ENCODE measurements at places on chromosomes 2 and 18.

- no peak for DNase-seq
These were observed 28.8 kb downstream of the TUBB6 start for GRCh38 chr18:12336887-12337286.

- no peak for DNase-seq
These were observed 1.2 kb downstream of the UGT1A9 start for GRCh38 chr2:233672886-233673285.

DNA sequence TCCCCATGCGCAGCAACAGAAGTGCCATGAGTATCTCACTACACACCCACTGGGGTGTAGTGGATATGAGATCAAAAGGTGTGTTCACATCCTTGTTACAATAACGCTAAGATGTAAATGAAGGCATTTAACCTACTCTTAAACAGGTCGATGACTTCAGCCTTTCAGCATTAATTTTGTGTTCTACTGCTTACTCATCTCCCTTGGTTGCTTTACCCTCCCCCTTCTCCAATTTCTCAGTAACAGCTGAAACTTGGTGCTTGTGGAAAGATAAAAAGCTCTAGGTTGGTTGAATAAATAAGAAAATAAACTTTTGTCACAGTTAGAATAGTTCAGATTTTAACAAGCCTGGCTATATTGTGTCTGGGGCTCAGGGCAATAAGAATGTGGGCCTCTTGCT lies 147.5 kb upstream of the SESTD1 start:
- no peak for DNase-seq

GRCh38 chr2:137847443-137847842 lies 116.8 kb upstream of the HNMT start:
- DNase-seq, result no peak

DNA sequence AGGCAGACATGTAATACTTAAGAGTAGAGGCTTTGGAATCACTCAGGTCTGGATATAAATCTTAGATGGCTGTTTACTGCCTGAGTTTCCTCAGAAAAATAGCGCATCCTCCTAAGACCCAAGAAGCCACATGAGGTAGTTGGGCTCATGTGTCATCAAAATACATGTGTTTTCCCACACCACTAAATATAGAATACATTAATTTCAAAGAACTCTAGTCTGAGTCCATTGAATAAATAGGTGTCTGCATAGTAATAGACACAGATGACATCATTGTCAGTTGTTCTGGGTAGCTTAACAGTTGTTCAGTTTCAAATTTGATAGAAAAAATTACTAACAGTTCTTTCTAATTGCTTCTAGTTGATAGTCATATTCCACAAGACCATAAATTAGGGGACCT lies 9.6 kb downstream of the PPP1R1C start:
- no peak for DNase-seq

GRCh38 chr2:65864619-65865018 lies 432.2 kb upstream of the SPRED2 start:
- no peak for DNase-seq

DNA sequence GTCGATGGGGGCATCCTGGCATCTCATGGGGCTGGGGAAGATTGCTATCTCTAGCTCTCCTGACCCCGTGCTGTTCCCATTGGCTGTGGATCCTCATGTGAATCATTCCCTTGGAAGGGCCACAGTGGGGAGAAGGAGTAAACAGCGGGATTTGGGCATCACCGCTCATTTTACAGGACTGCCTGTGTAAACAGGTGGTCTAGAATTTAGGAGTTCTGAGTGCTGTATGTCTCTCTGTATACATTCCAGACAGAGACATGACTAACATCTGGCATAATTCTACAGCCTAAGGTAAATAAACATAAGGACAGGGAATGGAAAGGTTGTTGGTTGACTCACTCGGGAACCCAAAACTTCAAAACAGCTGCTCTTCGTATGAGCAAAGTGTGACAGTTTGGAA lies 92.7 kb downstream of the COPS8 start:
- no peak for DNase-seq

GRCh38 chr2:98533547-98533946 lies 74.8 kb downstream of the COA5 start:
- DNase-seq, result no peak

DNA sequence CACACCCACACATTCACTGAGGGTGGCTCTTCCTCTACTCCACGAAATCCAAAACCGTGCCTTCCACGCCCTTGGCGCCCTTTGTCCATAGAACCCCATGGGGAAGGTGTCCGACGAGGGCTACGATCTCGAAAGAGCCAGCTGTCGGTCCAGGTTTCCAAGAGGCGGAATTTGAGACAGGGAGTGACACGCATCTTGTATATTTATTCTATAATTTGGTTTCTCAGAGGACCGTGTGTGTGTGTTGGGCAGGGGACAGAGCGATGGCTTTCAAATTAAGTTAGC lies 726 bp downstream of the C2orf69 start:
- DNase-seq, result no peak

DNA sequence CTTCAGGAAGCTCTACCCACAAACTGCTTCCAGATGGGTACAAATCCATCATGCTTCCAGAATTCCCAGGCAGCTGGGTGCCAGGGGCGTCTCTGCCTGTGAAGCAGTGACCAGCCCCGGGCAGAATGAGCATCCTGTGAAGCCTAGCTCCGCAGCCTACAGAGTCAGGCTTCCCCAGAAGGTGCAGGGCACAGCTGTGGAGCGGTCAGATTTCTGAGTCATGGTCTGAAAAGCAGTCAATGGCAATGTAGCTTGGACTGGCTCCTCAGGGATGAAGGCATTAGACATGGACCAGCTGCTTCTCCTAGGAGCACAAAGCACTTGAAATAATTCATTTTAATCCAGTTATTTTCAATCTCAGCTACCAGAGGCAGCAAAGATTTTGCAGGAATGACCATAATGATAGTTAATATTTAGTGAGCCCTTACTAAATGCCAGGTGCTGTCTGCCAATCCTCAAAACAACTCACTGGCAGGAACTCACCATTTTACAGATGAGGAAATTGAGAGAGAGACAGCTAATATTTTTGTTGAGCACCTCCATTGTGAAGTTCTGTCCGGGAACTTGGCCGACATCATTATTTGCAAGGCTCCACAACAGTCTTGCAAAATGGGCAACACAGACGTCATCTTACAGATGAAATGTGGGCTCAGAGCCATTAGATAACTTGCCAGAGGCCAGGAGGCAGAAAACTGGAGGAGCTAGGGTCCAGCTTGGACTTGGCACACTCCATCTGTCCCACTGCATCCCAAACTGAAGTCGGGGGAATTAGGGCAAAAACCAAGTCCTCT lies 31.7 kb downstream of the ACMSD start:
- no peak for DNase-seq

DNA sequence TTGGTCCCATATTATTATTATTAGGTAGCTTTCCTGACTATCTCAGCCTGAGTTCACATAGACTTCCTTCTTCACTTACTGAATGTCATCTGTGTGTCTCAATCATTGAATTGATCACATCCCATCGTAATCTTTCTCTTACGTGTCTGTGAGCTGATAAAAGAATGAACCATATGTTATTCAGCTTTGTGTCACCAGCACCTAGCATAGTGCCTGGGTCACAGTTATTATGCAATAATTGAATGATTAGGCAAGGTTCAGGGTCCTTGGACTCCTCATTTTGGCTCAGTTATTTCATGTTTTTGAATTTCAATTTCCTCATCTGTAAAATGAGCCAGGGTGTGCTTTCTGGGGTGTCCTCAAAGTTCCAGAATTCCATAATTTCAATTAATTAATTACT lies 107.2 kb downstream of the ZEB2 start:
- no peak for DNase-seq

GRCh38 chr2:62565309-62565908 lies 59.4 kb upstream of the TMEM17 start:
- DNase-seq, result no peak

DNA sequence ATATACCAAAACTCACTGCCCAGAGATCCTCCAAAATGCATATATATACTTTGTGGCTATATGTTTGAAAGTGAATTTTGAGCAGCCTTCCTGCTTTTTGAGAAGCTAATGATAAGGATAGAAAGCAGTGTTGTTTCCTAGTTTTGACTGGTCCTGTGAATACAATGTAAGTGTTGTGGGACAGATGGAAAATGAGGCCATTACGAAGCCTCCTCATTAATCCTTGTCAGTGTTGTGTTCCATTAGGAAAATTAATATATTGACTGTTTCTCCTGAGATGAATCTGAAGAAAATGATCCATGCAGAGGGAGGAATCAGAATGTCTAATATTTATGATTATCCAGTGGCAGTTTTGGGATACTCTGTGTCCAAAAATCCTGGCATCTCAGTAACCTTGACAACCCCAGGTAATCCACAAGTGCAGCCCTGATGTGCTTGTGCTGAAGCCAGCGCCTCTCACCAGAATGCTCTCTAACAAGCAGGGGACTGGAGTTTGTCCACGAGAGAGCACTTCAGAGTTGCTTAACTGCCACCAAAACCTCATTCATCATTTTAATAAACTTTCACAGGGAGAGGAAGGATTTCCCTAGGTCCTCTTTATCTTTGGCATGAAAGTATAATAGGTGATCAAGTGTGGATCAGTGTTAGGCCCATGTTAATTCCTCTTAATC lies 418.6 kb downstream of the CMPK2 start:
- no peak for DNase-seq

GRCh38 chr2:82781176-82781915 lies 1677.7 kb downstream of the SUCLG1 start:
- DNase-seq, result no peak

DNA sequence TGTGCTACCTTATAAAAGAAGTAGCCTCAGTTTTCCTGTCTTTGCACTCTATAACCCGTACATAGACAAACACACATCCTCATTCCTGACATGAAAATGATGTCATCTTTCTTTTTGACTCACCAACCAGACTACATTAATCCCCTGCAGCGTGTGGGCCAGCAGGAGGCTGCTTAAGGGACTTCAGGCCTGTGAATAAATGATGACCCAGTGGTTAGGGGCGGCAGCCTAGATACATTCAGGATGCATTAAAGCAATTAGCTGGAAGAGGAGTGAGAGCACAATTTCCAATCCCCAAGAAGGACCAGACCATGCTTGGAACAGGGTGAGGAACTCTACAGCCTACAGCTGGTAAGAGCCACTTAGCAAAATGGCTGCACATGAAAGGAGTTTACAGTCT lies 57.3 kb upstream of the KLF7 start:
- no peak for DNase-seq

DNA sequence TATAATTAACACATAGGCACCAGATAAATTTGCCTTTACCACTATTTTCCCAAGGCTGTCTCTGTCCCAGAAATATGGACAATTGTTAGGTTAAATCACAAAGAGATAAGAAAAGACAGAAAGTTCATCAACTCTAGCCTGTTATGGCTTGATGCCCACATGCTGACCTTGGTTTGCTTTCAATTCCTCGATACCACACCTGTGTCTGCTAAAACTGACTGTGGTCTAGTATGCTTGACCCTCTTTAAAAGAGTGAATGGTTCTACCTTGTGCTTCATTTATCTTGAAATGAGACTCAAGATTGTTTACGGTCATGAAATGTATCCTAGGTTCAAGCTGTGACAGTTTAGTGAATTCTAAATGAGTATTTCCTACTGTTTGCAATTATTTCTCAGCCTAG lies 909.0 kb upstream of the LRRTM1 start:
- no peak for DNase-seq

- DNase-seq, result no peak
These were observed 15.4 kb downstream of the GDF7 start for GRCh38 chr2:20682167-20682920.

DNA sequence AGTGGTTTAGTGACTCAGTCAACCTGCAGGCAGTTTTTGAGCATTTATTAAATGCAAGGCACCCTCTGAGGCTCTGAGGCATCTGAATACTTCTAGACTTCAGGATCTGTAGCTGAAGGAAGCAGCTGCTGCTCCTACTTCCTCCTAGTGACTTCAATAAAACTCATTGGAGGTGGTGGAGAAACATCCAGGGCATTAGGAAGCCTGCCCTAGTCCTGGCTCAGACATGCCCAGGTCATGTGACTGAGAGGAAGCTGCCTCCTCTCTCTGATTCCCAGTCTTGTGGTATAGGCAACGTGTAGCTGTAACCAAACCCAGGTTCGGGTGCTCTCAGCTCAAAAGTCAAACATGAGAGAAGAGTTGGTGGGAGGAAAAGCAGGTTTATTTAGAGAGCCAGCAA lies 287.2 kb upstream of the GYPC start:
- DNase-seq, result no peak

DNA sequence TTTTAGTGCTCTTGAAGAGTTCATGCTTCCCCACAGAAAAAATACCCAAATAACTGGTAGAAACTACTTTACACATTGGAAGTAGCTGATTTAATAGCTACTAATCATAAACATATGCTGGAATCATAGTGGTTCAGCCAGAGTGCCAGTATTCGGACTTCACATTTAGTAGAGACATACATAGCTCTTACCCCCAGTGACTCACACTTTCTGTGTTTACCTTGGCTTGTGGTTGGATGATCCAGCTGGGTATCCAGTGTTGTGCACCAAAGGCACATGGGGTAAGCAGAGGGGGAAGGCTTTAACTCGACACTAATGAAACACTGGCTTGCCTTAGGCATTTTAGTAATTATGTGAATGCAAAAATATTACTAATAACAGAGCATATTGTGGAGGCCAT lies 18.1 kb downstream of the ARHGAP28 start:
- no peak for DNase-seq

- peak; percentile 15 for DNase-seq
These were observed 495.8 kb downstream of the NRXN1 start for GRCh38 chr2:50535971-50536759.

DNA sequence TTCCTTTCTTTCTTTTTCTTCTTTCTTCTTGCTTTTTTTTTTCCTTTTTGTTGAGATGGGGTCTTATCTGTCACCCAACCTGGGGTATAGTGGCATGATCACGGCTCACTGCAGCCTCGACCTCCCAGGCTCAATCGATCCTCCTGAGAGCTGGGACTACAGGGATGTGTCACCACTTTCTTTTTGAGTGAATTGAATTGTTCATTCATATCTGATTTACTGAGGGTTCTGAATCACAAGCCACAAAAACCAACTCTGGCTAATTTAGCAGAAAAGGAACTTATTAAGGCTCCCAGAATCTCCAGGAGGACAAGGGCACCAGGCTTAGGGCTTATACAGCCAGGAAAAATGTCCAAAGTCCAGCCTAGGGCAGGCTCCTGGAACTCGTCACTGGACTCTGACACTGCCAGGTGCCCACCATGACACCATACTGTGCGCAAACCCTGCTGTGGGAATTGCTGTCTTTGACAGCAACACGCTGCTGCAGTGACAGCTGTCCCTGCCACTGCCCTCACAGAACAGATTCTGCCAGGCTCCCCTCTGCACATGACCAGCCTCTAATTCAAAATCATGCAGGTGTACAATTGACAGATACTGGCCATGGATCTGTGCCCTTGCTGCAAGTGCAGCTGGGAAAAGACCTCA lies 42.9 kb upstream of the EML6 start:
- DNase-seq, result no peak

DNA sequence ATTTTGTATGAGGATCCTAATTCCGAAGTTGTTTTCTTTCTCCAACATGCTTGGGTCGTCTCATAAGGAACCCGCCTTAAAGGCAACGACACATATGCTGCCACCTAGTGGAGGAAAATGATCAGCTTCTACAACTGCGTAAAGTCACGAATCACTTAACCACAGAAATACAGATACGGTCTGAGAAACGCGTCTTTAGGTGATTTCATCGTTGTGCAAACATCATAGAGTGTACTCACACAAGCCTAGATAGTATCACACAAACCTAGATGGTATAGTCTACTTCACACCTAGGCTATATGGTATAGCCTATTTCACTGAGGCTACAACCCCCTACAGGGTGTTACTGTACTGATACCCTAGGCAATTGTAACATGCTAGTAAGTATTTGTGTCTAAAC lies 13.1 kb downstream of the GNLY start:
- peak; percentile 94 for DNase-seq
